Activated CD4-positive, alpha-beta T cell treated with anti-CD3 and anti-CD28 coated beads, Interleukin-2, amount 10 ng/mL, durations not matched to agents 24 days and 14 days (primary cell): ENCODE measurements at places on chromosomes 1 and 21.

DNA sequence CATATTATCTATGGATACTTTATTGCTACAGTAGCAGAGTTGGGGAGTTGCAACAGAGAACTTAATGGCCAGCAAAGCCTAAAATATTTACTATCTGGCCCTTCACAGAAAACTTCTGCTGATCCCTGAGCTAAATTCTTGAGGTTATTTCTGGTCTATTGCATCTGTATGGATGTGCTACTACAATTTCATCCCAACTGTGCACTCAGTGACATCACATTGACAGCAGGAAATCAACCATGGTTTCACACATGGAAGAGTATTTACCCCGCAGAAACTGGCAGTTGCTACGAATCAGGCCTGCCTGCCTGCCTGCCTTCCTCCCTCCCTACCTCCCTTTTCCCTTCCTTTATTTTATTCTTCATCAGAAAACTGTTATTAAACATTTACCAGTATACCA is 12.1 kb downstream of the CLCA2 start:
- no peak for DNase-seq

DNA sequence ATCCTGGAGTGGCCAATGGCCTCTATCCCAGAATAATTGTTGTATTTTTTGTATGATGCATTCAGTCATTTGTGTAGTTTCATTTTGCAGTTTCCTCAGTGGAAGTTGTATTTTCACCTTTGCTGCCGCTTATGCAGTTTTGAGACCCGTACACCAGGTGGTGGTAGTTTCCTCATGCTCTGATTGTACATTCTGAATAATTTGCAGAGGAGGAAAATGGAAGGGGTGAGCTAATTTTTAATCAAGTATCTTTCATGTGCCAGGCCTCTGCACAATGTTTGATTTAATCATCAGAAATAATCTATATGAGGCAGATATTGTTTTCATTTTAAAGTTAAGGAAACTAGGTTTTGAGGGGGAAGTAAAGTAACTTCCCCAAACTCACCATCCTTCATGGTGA is 29.5 kb downstream of the HLX start:
- DNase-seq, result no peak

DNA sequence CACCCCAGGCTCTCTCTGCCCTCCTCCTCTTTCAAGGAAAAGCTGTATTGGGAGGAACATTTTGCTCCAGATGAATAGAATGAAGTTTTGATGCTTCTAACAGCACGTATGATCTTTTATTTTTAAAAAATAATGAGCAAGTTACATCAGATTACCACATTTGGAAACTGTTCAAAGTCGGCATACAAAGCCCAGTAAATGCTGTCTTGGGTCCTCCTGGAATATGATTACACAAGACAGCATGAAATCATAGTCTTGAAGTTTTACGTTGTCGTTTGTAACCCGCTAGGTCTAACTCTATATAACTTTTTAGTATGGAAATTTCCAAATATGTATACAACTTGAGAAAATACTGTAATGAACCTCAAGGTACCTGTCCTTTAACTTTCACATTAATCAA is 385.6 kb downstream of the HLX start:
- DNase-seq, result no peak

GRCh38 chr1:114108751-114109255 is 44.9 kb downstream of the SYT6 start:
- no peak for DNase-seq

GRCh38 chr1:16631248-16632043 is 18.1 kb upstream of the NBPF1 start:
- DNase-seq, result no peak

DNA sequence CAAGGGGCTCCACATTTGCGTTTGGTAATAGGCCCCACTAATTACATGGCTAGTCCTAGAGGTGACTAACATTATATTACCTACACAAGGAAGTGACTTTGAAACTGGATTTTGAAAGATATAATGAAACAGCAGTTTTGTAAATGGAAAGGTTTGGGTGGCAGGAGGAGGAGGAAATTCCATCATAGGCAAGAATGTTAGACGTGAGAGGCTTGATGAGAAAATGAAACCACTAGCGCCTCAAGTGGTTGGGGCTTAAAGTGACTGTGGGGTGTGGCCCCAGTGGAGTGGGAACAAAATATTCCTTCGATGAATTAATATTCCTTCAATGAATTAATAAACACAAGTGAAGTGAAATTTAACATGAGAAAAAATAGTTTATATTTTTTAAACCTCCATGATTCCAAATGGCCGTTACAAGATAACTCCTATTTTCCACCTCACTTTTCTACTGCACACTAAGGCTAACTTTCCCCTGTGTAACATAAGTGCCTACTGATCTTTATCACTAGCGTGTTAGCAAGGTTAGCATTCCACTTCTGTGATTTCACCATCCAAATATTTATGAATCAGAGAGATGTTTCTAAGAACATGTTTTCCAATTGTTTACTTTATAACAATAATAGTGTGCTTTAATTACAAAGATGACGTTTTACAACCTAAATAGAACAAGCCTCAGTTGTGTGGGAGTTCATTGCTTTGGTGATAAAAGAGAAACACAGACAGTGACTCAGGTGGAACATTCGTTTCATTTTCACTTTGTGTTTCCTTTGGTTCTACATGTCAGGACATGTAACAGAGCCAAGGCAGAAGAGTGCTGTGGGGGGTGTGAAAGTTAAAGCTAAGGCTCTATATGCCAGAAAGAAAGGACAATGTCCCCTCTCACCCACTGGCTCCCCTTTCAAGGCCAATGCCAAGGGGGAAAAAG is 12.5 kb upstream of the ATF3 start:
- DNase-seq, result peak; percentile 90

DNA sequence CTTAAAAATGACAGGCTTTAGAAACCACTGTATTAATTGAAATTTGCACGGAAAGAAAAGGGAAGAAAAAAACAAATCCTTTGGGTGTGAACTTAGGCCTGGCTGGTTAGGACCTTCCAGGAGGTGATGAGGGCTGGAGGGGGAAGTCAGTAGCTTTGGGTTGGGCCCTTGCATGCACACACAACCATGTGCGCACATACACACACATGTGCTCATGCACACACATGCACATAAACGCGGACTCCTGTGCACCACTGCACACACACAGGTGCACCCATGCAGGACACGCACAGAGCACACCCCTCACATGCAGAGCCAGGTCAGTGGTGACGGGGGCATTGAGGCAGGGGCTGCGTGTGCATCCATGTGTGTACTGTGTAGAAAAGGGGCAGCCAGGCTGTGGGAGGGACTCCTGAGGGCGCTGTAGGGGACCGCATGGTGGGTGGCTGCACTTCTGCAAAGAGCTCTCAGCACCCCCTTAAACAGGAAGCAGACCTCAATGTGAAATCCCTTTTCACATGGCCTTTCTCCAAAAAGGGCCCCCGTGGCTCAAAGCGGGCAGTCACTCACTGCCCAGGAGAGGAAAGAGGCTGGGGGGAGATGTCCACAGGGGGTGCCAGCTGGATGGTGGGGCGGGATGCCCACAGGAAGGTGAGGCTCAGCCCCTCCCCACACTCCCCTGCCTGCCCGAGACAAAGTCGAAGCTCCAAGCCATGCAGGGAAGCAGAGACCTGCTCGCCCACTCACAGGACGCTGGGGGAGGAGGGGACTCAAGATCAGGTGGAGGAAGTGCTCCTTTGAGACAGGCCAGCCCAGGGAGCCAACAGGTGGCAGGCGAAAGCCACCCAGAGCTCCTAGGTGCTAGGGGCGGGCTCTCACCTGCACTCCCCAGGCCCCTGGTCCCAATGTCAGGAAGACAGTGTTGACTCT is 95.2 kb downstream of the ITPKB start:
- peak; percentile 73 for DNase-seq

GRCh38 chr1:203127666-203128430 is at the start of gene ADORA1:
Gene ADORA1 (plus strand): TSS chr1:203127726. CDS start chr1:203128842, 1,116 bp downstream.
- no peak for DNase-seq

- peak; percentile 19 for DNase-seq
Measured at GRCh38 chr1:96634883-96635282, 86.7 kb upstream of the PTBP2 start.

DNA sequence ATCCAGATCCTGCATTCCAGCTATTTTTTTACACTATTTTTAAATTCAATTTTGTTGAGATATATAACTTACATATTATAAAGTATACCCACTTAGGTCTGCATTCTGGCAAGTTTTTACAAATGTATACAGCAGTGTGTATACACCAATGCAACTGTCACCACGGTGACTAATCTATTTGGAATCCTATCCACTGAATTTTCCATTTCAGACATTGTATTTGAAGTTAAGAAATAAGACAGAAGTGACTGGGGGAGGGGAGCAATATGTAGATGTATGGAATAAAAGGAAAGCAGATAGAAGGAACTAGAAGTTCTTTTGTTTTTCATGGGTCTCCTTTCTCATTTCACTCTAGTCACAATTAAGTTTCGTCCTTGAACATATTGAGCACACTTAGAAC is 431.5 kb upstream of the CHRM3 start:
- DNase-seq, result no peak

GRCh38 chr1:216630532-216630931 is 92.7 kb downstream of the ESRRG start:
- DNase-seq, result no peak

GRCh38 chr1:18238190-18238589 is 130.6 kb downstream of the IGSF21 start:
- no peak for DNase-seq

DNA sequence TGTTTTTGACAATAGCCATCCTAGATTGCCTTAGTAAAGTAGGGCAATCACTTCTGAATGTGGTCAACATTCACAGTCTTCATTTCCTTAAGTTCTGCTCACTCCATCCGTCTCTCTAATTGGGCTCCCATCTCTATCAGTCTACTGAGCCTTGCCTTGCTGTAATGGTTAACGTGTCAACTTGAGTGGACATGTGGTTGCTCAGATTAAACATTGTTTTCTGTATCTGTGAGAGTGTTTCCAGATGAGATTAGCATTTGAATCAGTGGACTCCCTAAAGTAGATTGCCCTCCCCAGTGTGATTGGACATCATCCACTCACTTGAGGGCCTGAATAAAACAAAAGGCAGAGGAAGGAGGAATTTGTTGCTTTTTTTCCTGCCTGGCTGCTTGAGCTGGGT is 26.4 kb downstream of the C1orf216 start:
- no peak for DNase-seq

DNA sequence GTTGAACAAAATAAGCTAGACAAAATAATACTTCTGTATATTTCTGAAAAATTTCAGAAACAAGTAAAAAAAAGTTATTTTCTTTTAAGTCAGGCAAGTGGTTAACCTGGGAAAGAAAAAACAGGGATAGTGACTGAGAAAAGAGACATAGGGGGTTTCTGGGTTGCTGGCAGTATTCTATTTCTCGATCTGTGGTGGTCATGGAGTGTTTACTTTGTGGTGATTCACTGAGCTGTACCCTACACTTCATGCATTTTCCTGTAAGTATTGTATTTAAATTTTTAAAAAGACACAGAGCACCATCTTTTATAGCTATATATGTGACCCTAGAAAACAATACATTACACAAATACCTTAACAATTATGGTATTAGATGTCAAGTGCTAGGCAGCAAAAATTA is 58.2 kb downstream of the ZNF644 start:
- DNase-seq, result no peak

GRCh38 chr1:115748401-115749150 is 19.9 kb downstream of the CASQ2 start:
- no peak for DNase-seq

DNA sequence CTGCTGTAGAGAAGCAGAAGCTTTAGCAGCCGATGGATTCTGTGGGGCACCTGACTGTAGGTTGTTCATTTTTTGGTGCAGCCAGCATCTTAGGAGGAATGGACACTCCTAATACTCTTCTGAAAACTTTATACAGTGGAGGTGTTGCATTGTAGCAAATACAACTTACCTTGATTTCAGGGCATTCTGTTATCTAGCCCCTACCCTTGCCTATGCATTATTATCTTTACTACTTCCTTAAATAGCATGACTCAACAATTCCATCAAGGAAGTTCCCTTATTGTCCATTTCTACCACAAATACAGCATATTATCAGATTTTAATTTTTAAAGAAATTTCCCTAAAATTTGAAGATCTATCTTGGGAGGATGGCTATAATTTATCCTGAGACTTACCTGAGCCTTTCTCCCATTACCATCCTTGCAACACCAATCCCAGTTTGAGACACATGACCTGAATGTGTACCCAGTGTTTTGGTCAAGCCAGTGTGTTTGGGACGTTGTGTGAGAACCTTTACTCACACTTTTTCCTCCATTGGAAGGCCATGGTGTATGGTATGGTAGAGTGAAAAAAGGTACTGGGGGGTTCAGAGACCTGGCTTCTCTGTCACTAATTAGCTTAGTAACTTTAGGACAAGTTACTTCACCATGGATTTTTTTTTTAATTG is 9.2 kb downstream of the POU2F1 start:
- DNase-seq, result peak; percentile 36

DNA sequence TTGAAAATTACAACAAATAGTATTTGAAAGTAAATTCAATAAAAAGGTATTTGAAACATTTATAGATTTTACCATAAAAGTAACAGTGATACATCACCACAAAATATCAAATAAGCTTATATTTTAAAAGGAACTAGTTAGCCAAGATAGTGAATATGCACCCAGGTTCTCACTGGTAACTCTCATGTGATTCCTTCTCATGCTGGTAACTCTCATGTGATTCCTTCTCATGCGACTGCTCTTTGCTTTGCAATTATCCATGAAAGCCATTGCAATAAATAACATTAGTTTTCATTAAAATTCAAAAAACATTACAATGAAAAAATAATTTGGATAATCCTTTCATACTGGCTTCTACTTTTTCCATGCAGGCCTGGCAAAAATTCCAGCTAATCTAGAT is 75.4 kb downstream of the AHCTF1 start:
- no peak for DNase-seq

DNA sequence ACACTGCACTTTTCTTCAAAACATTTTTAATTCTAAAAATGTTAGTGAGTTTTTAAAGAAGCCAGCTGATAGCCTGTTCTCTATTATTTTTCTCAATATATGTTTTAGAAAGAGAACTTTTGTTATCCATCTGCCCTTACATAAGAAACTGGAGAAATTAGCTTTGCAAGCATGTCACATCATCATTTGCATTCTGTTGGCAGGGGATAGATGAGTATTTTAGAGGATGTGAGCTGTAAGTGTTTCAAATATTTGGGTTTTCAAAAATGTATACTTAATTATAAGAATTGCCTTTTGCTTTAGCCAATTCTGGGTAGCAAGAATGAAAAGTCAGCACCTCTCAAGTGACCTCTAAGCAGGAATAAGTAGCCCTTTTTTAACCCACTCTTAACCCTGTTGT is 7.4 kb downstream of the NFIA start:
- no peak for DNase-seq

GRCh38 chr1:236425031-236425663 is 31.1 kb downstream of the EDARADD start:
- DNase-seq, result peak; percentile 74

GRCh38 chr1:223211323-223211985 is 68.4 kb upstream of the TLR5 start:
- DNase-seq, result no peak

DNA sequence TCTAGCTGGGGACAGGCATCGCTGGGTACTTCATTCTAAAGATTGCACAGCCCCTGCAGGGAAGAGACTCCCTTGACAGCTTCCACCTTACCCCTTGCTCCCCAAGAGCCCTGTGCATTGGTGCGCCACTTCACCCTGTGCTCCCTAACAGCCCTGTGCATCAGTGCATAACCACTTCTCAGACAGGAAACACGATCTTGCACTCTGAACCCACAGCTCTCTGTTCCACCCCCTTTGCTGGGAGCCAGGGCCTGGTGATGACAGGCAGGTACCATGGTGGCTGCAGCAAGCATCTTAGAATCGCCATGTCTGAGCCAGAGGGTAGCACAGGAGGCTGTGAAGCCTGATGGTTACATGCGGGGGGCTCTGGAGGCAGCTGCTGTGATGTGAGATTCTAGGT is 5.0 kb downstream of the ALPL start:
- DNase-seq, result no peak
